ENCODE measurements at places on chromosomes 7 and 10. TPM values are rescaled to one million over a fixed set of nuclear protein-coding genes. Genes with fewer than 3 reads are reported as not detected.

GRCh38 chr7:150860978-150861295, 8.6 kb downstream of the AOC1 start:
- no peak for DNase-seq

CPVL gene
- 0.34 TPM for polyA plus RNA-seq

CDH23 gene
- polyA plus RNA-seq = 0.01 TPM

DNA sequence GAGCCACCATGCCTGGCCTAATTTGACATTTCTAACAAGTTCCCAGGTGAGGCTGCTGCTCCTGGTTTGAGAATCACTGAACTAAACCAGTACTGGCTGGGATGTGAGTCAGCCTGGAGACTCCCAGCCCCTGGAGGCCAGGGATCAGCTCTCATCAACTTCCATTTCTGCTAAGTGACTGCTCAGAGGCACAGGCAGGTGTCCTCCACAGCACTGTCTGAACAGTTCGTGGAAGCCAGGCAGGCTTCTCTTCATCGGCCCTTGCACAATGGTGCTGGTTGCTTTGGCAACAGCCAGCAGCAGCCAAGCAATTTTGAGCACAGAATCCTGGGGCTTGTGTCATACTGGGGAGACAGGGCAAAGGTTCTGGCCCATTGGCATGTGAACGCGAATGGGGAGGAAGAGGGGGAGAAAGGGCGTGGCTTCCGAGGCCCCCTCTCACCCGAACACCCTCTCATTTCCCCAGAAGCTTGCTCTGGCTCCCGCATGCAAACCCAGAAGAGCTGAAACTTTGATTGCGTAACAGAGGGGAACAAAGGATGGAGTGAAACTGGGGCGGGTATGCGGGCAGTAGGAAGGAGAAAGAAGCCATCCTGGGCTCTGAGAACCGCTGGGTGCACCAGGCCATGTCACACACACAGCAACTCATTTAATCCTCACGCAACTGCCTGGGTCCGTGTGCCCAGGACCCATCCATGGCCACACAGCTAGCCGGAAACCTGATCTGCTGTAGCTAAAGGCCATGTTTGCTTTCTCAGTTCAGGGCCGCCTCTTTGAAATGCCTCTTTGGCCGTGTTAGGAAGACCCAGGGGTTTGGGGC, 9.0 kb upstream of the POR start:
- peak; percentile 83 for DNase-seq

ELN gene
- polyA plus RNA-seq = 1.9 TPM

GRCh38 chr7:113083132-113083815, 3.4 kb downstream of the GPR85 start:
- DNase-seq = no peak

GRCh38 chr7:17971411-17971810, 31.1 kb upstream of the SNX13 start:
- peak; percentile 50 for DNase-seq

- no peak for DNase-seq
Observed at GRCh38 chr10:50333872-50334271, 82.6 kb upstream of the ASAH2 start.

DNA sequence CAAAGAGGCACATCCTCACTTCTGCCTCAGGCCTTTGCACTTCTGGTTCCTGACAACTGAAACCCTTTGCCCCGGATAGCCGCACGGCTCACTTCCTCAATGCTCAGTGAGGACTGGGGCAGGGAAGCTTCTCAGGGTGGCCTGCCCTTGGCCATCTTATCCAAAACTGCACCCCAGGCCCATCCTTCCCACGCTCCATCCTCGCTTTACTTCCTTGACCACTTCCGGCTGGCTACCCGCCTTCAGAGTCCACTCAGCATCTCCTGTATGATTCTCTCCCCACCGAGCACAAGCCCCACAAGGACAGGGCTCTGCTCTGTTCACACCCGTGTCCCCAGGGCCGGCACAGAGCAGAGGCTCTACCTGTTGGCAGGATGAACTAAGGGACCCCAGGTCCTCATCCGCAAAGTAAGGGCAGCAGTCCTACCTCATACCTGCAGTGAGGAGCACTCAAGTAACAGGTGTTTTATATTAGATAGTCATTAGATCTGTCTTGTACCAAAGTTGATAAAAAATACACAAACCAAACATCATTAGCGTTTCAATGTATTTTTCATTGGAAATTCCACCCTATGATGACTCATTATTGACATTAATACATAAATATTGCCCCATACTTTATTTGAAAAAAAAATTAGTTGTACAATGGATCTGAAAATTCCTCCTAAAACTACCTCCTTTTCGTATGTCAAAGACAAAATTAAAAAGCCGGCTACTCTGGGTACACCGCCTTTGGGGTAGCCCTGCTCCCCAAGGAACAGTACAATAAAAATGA, 35.0 kb downstream of the GNA12 start:
- DNase-seq = no peak

DNA sequence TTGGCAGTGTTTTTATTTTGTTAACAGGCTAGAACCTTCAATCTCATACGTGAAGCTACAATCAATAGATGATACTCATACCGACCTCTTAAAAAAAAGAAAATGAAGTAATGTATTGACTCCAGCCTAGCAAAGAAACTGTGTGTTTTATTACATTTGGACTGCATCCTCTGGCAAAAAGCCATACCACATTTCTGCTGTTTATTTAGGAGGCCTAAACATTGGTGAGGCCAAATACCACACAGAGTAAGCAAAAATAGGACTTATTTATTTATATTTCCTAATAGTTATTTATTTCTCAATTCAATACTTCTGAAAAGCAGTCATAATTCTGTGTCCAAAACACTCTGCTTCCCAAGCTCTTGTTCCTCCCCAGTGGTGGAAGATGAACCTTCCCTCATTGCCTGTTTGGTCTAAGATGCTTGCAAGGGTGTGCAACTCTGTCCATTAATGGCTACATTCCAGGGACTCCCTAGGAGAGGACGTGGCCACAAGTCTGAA, 398.8 kb upstream of the KLF6 start:
- DNase-seq = peak; percentile 28

DNA sequence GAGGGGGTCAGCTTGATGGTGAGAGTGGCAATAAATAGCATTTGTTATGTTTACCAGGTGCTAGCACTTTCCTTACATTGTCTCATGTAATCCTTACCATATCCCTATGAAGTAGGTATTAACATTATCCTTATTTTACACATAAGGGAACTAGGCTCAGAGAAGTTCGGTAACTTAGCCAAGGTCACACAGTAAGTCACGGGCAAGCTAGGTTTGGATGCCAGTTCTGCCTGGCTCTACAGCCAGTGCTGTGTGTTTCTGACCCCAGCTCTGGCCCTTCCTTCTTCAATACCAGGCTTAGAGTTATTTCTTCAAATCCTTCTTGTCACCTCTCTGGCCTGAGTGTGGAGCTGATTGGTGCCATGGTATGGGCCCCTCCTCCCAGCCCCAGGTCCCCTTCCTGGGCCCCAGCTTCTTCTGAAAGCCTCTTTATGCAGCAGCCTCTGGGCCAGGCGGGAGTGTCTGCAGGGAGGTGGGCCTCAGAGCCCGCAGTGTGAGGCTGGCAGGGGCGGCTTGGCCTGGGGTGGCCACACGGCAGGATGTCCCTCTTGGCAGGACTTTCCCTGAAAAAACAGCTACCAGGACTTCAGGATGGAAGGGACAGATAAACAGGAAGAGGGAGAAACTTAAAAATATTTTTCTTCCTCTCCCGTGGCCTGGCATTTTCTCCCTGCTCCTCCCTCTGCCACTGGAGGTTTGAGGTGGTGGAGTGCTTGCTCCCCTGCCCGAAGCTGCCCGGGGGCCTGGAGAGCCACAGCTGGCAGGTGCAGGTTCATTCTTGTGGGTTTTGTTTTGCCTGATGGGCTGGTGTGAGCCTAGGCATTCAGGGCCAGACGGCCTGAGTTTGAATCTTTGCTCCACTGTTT, 20.6 kb downstream of the PALD1 start:
- no peak for DNase-seq
